ENCODE measurements at places on chromosomes 1 and 21.

- DNase-seq = no peak
These were observed 71.7 kb upstream of the ZBTB18 start for GRCh38 chr1:243979396-243979795.

DNA sequence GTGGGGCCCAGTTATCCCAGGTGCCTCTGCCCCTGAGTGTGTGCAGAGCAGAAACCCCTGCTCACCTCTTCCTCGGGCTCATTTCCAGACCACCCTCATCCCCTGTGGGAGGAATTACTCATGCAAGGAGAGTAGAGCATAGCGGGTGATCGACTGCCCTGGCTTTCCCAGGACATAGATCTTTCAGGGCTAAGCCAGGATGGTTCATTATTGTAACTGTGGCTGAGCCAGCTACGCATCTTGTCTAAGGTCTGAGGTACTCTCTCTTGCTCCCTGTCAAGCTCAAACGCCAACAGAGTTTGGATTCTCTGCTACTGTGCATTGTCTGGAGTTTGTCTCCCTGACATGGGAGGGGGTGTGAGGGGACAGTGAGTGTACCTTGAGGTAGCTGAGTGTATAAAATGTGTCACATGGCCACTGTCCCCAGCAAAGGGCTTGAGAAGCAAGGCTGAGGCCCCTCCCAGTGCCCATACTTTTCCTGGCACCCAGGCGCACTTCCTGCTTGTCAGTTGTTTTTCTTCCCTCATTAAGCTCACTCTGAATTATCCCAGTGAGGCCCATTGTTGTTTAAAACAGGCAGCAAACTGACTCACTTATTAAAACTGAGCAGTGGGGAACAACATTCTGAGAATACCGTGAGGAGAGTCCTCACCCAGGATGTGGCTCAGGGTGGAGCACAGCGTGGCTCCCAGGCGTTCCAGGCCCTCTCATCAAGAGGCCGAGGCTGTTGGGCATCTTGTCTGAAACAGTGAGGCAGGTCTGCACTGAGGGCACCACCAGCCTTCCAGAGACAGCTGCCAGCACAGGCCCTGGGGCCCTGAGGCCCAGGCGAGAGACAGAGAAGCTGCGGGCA is 92.9 kb downstream of the LAMC2 start:
- no peak for DNase-seq

- DNase-seq = no peak
These were observed 65.8 kb downstream of the FH start for GRCh38 chr1:241453732-241454131.

DNA sequence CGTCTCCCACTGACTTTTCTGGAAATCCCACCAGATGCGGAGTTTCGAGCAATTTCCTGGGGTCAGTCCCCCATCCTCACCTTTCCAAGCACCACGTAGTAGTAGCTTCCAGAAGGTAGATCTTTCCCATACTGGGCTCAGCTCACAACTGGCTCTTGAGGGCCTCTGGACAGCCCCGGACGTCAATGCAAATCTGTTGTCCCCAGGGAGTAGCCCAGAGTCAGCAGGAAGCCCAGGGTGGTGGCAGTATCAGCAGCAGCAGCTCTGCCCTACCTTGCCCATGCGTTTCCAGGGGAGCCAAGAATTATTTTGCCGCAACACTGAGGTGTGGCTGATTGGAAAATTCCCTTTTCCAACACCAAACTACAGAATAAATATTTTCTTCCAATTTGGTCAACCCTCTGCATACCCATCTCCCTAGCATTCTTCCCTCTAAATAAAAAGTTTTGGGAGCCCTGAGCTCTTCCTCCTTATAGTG is 70.3 kb downstream of the CD46 start:
- DNase-seq = no peak

GRCh38 chr1:169121146-169121923 is 14.8 kb downstream of the ATP1B1 start:
- no peak for DNase-seq

GRCh38 chr1:19087017-19087736 is 122.9 kb downstream of the UBR4 start:
- DNase-seq = no peak

DNA sequence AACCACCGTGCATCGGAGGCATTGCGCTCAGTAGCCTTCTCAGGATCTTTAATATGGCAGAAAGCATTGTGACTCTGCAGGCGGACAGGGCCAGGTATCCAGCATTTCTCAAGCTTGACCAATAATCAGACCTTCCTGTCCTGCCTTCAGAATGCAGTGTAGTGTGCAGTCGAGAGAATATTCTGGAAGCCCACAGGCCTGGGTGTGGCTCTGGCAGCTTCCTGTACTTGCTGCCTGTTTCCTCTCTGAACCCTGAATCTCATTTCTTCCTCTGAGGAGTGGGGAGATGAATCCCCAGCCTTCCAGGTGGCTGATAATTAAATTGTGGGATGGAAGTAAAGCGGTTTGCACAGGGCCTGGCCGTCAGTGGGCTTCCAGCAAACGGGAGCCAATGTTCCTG is 42.3 kb downstream of the ACTL8 start:
- no peak for DNase-seq

GRCh38 chr1:25355841-25356395 is 17.8 kb downstream of the TMEM50A start:
- peak; percentile 5 for DNase-seq

DNA sequence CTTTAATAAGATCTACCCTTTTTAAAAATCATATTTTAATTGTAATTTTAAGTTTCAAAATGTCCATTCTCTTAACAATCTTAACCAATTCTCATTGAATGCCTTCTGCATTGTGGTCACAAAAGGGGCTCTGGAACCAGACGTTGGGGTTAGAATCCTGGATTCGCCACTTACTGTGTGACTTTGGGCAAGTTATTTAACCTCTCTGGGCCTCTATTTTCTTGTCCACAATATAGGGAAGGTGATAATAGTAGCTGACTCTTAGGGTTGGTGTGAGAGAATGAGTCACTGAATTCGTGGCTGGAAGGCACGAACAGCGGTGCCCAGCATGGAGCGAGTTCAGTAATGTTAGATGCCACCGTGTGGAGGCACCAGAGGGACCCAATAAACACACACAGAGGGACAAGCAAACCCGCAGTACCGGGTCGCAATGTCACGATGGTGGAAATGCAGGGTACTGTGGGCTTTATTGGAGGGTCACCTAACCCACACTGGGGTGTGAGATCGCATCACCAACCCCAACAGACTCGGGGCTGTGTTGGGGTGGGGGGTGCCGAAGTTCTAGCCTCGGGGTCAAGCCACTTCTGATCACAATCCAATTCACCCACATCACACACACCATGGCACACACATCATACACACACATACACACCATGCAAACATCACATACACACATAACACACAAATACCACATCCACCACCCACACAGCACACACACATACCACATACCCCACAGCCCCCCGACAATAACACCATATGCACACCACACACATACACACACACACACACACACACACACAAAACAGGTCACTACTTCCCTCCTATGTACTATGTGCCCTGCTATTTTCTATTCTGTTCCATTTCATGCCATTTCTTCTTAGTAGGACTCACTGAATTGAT is 27.0 kb upstream of the IFNAR2 start:
- DNase-seq = no peak

- DNase-seq = peak; percentile 73
These were observed 668 bp downstream of the CBR3 start for GRCh38 chr21:36135391-36136102.

GRCh38 chr21:33975548-33976081 is 60.0 kb upstream of the ATP5PO start:
- DNase-seq = peak; percentile 71

GRCh38 chr1:32724678-32725614 is 22.4 kb upstream of the SYNC start:
- peak; percentile 21 for DNase-seq

- no peak for DNase-seq
These were observed 43.6 kb downstream of the GNB1 start for GRCh38 chr1:1847061-1847850.

DNA sequence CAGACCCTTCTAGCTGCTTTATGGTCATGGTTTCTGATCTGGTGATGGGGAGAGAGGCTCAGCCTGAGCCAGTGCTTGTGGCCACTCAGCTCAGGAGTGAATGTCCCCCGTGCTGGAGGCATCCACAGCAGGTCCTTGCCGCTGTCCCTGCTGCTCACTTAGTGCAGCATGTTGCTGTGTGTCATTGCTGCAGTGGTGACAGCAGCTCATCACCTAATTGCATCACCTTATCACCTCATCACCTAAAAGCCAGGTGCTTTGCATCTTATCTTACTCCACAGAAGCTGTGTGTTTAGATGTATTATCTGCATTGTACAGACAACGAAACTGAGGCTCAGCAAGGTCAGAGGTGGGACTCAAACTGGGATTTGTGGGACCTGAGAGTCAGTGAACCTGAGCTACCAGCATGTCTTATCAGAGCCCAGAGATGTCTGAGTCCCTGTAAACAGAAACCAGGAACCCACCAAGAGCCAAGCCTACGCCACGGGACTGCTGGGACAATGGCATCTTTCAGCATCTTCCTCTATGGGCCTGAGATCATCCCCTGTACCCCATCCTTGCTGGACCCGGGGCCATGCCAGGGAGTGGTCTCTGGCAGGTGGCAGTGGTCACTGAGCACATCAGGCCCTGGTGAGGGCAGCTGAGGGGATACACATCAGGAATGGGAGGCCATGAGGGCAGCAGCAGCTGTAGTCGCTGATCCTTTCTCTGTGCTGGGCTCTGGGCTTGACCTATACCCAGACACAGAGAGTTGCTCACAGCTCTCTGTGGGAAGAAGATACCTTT is 6.5 kb downstream of the PODN start:
- no peak for DNase-seq

GRCh38 chr1:11039351-11040104 is 7.5 kb downstream of the MASP2 start:
- no peak for DNase-seq
